ENCODE measurements at places on chromosomes 4 and X.

DNA sequence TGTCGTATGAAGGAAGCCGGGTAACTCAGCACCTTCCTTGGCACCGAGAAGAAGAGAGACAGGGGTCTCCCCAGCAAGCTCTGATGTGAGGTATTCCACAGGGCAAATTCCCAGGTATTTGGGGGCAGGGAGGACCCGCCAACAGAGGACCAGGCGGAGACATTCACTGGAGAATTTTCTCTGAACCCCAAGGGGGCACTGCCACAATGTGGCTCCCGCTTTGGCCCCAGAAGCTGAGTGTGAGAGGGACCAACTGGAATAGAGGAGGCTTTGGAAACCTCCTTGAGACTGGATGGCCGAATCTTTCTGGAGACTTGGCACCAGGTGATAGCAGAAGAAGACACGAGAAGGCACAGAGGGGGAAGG lies 735 bp upstream of the GABRE start:
- no peak for DNase-seq

- DNase-seq: no peak
Measured at GRCh38 chr4:32689518-32689917, 1969.3 kb downstream of the PCDH7 start.

- DNase-seq: no peak
Measured at GRCh38 chr4:98786866-98787265, 128.5 kb upstream of the TSPAN5 start.

DNA sequence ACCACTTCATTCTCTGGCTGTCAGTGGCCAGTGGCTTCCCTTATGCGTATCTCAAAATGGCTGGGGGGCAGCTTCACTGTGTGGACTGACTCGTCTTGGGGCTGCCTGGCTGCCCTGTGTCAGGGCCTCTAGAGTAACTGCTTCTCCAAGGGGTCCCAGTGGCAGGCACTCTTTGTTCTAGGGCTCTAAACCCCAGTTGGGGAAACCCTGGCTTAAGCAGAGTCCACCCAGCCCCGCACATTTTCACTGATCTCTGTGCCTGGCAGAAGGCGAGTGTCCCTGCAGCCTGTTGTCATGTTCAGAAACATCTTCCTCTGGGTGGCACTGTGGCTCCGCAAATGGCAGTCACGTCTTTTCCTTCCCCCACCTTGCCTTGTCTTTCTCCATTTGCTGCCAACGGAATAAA lies 59.7 kb downstream of the NBDY start:
- no peak for DNase-seq

- no peak for DNase-seq
Measured at GRCh38 chr4:120070196-120070595, 3.5 kb upstream of the MAD2L1 start.

DNA sequence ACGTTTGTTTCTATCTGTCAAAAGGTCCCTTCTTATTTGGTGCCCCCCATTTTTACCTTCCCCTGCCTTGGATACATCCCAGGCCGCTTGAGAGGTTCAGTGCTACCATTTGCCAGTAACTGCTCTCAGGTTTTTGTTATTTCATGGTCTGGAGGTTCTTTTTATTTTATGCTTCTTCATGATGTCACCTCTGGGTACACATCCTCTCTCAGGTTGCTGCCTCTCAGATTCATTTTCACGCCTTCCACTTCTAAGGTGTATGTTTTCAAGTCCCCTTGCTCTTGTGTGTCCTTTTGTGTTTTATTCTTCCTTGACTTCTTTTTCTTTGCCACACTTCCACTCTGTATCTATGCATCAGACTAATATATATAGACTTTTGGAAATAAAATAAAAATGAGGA lies 640.1 kb upstream of the AADAT start:
- no peak for DNase-seq

GRCh38 chr4:159498446-159499115 lies 395.7 kb downstream of the RAPGEF2 start:
- no peak for DNase-seq

All from T-cell (primary cell).